T-helper 22 cell (primary cell): ENCODE measurements at places on chromosomes 11 and 22.

GRCh38 chr11:83093634-83094033 is 21.9 kb upstream of the RAB30 start:
- DNase-seq = no peak

- DNase-seq = no peak
These were observed 167.0 kb downstream of the BUD13 start for GRCh38 chr11:116605543-116606459.

DNA sequence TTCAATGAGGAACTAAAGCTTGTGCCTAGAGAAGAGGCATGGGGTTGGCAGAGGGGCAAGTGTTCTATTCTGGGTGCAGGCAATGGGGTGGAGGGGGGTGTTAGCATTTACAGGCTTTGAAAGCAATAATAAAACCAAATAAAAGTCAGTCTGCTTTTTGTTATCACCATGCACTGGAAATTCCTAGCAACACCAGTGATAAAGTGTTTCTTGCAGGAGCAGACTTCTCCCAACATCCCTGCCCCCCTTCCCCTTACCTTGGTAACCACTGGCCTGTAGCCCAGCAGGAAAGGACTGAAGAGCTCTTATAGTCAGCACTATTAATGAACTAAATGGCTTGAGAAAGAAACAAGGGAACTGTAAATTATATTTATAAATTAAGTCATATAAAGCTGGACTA is 65.2 kb upstream of the SESN3 start:
- no peak for DNase-seq

DNA sequence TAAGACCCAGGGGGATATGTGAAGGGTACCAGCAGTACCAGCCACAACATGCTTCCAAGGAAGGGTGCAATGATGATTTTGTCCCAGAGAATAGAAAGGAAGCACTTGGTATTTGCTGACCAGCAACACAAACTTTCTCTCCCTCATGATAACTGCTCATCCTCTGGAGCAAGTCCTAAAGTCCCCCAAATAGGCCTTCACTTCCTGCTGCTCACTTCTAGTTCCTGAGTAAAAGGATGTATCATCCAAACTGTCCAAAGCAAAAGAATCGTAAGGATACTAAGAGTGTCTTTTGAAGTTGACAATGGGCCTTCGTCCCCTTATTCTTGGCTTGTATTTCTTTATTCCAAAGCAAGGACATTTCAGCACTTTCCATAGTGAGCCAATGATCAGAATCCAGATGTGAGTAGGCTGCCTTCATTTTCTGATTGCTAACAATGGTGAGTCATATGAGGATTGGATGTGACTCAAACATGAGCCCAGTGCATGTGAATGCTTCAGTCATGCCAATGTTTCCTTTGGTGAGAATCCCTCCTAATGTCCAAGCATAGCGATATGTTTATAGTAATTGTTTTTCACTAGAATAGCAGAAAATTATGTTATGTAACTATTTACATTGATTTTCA is 243.4 kb upstream of the POU2AF2 start:
- no peak for DNase-seq
